ENCODE measurements at places on chromosomes 5 and 9.

DNA sequence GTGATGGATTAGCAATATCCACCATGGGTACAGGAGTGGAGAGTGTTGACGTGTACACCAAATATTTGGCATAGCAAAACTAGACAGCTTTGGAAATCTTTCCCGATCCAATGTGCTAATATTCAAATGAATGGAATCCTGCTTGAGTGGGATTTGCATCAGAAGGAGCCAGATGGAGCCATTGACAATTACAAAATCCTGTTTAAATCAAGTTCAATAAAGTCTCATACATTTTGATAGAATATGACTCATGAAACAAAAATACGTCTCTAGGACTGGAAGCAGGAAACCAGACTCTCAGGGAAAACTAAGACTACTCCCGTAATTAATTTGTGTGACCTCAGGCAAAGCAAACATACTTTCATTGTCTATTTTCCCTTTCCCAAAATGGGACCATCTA lies 13.0 kb downstream of the TNC start:
- no peak for DNase-seq

- DNase-seq: no peak
Observed at GRCh38 chr9:128097543-128098296, 29.7 kb downstream of the SLC25A25 start.

GRCh38 chr9:96513622-96514021 lies 63.7 kb downstream of the HABP4 start:
- DNase-seq: no peak

GRCh38 chr9:107946364-107947141 lies 457.0 kb upstream of the KLF4 start:
- DNase-seq: no peak

DNA sequence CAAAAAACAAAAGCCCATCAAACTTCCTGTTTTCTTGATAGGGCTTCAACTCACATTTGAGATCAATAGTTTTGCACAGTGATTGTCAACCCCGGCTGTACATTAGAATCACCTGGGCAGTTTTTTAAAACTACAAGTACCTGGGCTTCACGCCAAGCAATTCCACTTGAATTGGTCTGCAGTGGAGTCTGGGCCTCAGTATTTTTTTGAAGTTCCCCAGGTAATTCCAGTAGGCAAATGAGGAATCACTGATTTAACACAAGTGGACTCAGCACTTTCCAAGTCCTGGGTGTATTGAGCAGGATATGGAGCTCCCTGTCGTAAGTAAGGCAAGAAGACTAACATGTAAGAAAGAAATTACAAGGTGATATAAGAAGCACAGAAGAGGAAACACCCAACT lies 14.8 kb upstream of the SMIM15 start:
- DNase-seq: peak; percentile 39

- DNase-seq: no peak
Observed at GRCh38 chr9:109534151-109534550, 36.0 kb upstream of the PTPN3 start.

DNA sequence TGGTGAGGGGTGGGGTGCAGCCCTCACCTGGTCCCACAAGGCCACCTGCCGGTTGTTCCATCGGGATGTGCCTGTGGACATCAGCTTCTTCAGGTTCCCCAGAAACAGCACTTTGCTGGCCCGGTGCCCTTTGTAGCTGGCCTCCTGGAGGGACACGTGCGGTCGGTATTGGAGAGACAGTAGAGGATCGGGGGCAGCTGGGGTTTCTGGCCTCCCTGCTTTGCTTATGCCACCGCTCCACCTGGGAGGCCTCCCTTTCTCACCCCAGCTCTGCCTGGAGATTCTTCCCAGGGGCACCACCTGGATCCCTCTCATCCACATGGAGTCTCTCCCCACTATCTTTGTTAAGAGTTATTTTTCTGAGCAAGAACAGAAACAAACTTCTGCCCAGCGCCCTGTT lies 13.1 kb upstream of the TRIM14 start:
- DNase-seq: no peak

- no peak for DNase-seq
Observed at GRCh38 chr5:140217299-140218026, 42.5 kb downstream of the CYSTM1 start.

DNA sequence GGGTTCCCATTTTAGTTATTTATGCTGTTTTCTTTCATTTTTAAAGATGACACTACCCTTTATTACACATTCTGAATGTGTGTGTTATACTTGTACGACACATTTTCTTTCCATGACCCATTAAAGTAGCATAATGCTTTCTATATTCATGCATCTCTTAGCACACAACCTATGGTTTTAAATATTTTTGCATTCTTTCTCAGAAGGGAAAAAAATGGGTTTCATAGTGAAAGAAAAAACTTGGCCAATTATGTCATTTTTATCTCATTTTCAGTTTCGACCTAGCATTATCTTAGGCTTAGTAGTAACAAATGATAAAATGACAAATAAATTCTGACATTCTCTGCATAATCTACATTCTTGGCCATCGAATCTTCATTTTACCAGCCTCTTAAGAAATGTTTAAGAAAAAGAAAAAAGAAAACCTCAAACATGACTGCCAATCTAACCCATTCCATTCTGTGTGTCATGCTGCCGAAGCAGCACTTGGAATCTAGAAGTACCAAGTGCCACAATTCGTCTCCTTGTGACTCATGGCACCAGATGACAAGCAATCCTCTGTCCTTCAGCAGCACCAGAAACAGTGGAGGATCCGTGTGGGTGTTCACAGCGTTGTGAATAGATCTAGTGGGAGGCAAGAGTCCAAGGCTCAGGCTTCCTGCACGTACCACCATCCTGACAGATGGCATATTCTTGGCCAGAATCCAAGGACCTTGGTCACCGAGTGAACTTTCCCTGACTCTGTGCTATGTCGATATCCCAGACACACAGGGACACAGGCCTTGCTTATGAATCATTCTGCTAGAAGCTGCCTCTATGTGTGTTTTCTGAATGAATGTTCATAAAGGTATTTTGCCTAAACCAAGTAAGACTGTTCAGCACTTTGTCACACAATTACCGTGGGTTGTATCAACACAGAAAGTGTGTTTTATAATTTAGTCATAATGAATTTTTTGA lies 502.7 kb downstream of the NR2F1-AS1 start:
- no peak for DNase-seq

All from NCI-H345 (cell line).